ENCODE measurements at places on chromosomes 4 and X.

DNA sequence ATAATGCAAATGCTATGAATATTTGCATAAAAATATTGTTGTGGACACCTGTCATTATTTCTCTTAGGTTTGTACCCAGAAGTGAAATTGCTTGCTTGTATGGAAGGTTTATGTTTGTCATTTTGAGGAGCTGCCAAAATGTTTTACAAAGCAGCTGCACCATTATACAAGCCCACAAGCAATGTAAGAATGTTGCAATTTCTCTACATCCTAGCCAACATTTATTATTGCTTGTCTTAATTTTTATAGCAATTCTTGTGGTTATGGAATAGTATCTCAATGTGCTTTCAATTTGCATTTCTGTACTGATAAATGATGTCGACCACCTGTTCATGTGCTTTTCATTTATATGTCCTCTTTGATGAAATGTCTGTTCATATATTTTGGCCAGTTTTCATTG, 18.7 kb upstream of the RBMX start:
- H3K27me3 ChIP-seq = no peaks in the 10 kb centered on the region
- no peak overlapping the region for H3K4me3 ChIP-seq
- no peaks in the 10 kb centered on the region for H3K4me1 ChIP-seq
- no peak for DNase-seq
- H3K36me3 ChIP-seq = no peaks in the 10 kb centered on the region
- no peak overlapping the region for H3K27ac ChIP-seq

GRCh38 chrX:141673946-141674345, 24.6 kb downstream of the SPANXD start:
- H3K27me3 ChIP-seq = no peaks in the 10 kb centered on the region
- H3K4me3 ChIP-seq = no peak overlapping the region
- no peak for DNase-seq
- no peak overlapping the region for H3K27ac ChIP-seq

DNA sequence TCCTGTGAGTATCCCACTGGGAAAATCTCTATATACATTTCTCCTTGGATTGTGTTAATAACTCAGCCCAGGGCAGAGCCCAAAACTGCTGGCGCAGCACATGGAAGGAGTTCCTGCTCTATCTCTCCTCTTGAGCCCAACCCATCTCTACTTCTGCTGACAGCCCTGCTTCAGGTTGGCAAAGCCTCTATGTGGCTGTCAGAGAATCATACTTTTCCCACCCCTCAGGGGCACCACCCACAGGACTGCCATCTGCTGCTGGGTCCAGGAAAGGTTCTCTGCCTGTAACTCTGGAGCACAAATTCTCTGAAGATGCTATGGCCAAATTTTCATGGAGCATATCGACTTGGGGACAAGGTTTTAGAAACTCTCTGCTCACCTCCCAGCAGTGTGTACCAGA, 278.5 kb upstream of the EMCN start:
- H3K4me3 ChIP-seq = no peak overlapping the region
- no peak for DNase-seq
- no peaks in the 10 kb centered on the region for H3K4me1 ChIP-seq
- no peaks in the 10 kb centered on the region for H3K27me3 ChIP-seq
- H3K27ac ChIP-seq = no peak overlapping the region
- no peaks in the 10 kb centered on the region for H3K36me3 ChIP-seq

DNA sequence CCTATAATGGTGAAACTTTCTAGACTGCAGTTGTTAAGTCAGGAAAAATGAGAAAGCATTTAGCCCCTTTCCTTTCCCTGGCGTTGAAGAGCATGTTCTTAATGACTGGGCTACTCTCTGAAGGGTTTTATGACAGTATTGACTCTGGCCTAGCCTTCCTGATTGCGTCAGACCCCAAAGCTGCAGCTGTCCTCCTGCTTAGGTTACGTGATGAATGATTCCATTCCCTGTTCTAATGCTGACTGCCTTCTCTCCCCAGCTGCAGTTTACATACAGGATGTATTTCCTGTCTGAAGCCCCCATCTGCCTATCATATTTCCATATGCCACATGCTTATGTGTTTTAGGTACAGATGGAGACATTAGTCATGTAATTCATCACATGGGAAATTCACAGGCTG, 105.8 kb upstream of the EGFL6 start:
- H3K27ac ChIP-seq = no peak overlapping the region
- no peaks in the 10 kb centered on the region for H3K27me3 ChIP-seq
- DNase-seq = no peak
- H3K36me3 ChIP-seq = no peaks in the 10 kb centered on the region
- no peak overlapping the region for H3K4me3 ChIP-seq

DNA sequence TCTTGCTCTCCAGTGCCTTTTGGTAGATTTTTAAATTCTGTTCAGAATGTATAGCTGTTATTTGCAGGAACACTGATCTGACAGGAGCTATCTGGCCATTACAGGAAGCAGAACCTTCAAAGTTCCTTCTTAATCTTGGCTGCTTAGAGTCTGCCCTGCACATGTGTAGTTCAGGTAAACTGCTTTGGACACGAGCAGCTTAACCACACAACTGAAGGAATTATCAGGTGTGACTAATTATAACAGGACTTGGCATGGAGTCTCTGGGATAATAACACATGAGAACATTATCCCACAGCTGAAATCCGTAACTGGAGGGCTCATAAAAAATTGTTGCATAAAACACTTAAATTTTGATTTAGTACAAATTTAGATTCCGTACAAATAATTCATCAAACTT, 11.6 kb upstream of the ING2 start:
- H3K27ac ChIP-seq = no peak overlapping the region
- no peaks in the 10 kb centered on the region for H3K27me3 ChIP-seq
- H3K36me3 ChIP-seq = no peaks in the 10 kb centered on the region
- DNase-seq = no peak
- no peak overlapping the region for H3K4me3 ChIP-seq

- no peak overlapping the region for H3K4me3 ChIP-seq
- H3K36me3 ChIP-seq = no peaks in the 10 kb centered on the region
- no peaks in the 10 kb centered on the region for H3K27me3 ChIP-seq
Measured at GRCh38 chr4:978957-979701, 5.8 kb upstream of the DGKQ start.

DNA sequence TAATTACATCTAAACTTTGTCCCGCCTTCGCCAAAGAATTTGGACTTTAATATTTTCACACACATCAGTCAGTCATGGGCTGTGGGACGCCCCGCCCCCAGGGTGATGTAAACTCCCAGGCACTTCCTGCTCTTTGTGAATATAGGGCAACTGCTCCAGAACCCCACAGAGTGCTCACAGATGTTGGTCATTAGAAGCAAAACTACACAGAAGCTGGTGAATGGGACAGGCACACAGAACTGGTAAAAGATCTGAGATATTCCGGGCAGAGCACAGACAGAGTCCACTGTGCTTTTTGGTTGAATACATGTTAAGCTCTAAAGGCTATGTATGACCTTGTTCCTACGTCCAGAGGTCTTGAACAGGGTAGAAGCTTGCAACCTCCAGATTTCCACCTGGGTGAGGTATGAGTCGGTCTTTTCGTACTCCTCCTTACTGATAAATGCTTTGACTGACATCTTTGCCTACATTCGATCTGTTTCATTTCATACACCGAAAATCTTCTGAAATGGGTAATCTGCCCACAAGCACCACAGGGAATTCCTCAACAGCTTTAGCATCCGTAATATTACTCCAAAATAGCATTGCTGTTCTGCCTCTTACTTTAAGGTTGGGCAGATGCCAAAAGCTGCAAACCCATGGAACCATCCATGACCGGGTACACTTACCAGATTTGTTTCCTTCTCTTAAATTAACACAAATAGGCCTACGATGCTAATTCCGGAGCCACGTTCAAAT, 144.6 kb downstream of the AMELX start:
- no peak overlapping the region for H3K4me3 ChIP-seq
- H3K27me3 ChIP-seq = no peaks in the 10 kb centered on the region
- H3K36me3 ChIP-seq = no peaks in the 10 kb centered on the region
- no peak for DNase-seq
- no peak overlapping the region for H3K27ac ChIP-seq

- no peak overlapping the region for H3K4me3 ChIP-seq
- no peaks in the 10 kb centered on the region for H3K36me3 ChIP-seq
- H3K27ac ChIP-seq = no peak overlapping the region
Measured at GRCh38 chr4:117137145-117137544, 51.8 kb upstream of the TRAM1L1 start.

DNA sequence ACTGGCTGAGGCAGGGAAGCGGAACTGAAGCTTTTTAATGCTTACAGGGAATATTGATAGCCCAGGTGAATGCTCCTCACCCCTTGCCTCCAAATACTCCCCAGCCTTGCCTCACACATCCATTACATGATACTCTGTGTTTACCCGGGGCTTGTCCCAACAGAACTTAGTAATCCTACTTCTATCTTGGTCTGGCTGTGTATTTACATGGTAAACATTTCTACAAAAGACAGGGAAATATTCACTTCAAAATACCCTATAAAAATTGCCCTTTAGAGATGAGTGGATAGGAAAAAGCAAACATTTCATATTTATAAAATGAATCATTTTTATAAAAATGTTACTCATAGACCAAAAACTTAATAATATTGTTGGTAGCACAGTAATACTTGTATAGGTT, 120.1 kb downstream of the NHS start:
- no peaks in the 10 kb centered on the region for H3K27me3 ChIP-seq
- DNase-seq = no peak
- H3K4me3 ChIP-seq = no peak overlapping the region
- H3K36me3 ChIP-seq = no peaks in the 10 kb centered on the region
- no peak overlapping the region for H3K27ac ChIP-seq

DNA sequence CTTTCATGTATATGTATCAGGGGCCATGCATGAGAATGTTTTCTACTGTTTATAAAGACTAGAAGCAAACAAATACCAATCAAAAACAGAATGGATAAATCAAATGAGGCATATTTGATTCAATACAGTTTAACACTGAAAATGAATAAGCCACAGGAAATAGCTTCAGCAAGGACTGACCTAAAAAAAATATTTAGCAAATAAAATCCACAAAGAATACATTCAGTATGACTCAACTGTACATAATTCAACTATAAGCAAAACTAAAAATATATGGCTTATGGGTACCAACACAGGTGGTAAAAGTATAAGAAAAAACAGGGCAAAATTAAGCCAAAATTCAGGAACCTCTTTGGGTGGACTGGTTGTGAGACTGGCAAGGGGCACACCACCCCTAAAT, 112.9 kb downstream of the KCNIP4 start:
- no peak overlapping the region for H3K4me3 ChIP-seq
- no peaks in the 10 kb centered on the region for H3K27me3 ChIP-seq
- H3K36me3 ChIP-seq = no peaks in the 10 kb centered on the region
- H3K4me1 ChIP-seq = no peaks in the 10 kb centered on the region
- no peak overlapping the region for H3K27ac ChIP-seq

- peak overlapping the region; percentile 3 for H3K4me3 ChIP-seq
- H3K36me3 ChIP-seq = no peaks in the 10 kb centered on the region
- no peak overlapping the region for H3K27ac ChIP-seq
- no peak for DNase-seq
- H3K4me1 ChIP-seq = peaks cover 4% of the 10 kb centered on the region
Measured at GRCh38 chr4:88320780-88321373, 36.5 kb upstream of the PPM1K start.

DNA sequence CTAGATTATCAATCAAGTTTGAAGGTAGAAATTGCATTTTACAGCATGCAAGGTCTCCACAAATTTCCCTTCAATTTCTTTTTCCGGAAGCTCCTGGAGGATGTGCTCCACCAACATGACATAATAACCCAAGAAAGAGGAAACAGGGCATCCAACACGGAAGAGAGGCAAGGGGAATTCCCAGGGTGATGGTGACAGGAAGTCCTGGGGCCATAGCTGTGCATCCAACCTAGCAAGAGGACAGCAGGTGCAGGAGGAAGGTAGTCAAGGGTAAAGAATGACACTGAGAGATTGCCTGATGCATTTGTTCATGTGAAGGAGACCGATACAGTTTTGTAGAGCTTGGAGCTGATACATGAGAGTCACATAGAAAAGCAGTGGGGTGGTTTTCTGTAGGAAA, 115.7 kb upstream of the LSM6 start:
- no peaks in the 10 kb centered on the region for H3K36me3 ChIP-seq
- H3K4me1 ChIP-seq = no peaks in the 10 kb centered on the region
- no peaks in the 10 kb centered on the region for H3K27me3 ChIP-seq
- DNase-seq = no peak

DNA sequence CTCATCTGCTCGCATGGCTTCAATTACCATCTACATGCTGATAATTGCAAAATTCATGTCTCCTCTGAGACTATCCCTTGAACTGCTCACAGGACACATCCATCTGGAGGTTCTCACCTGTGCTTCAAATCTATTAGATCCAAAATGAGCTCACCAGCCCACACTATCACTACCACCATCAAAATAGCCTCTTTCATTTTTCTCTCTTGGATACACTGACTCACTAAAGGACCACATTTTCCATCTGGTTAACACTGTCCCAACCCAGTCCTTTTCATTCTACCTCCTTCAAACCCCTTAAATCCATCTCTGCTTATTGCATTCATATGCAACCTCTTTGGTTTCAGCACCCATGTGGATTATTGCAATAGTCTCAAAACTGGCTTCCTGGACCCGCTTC, 497.6 kb downstream of the MID1IP1 start:
- DNase-seq = no peak
- no peaks in the 10 kb centered on the region for H3K36me3 ChIP-seq
- no peak overlapping the region for H3K4me3 ChIP-seq
- no peak overlapping the region for H3K27ac ChIP-seq
- H3K27me3 ChIP-seq = no peaks in the 10 kb centered on the region

DNA sequence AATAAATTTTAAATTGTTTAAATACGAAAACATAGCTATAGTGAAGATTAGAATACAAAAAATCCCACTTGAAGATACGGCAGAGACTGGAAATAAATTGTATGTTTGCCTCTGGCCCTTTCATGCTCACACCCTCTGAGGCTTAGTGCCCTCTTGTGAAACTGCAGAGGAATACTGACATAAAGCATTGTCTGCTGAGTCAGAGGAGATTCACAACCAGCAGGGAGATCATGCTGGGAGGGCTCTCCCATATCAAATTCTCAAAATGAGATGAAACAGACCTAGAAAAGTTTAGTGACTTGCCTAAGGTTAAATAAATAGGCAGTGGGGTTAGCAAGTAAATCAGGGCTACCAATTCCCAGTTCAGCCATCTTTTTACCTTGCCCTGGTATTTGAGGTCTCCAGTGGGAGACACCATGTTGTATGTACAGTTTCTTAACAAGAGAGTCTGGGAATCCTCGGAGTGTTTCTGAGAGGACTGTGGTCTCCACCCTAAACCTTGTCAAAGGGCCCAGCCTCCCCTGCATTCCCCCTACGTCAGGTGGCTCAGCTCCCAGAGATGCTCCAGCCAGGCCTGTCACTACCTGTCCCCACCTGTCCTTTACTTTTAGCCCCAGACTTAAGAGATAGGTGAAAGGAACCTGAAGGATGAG, 581.4 kb upstream of the DIPK2B start:
- no peak overlapping the region for H3K27ac ChIP-seq
- H3K4me1 ChIP-seq = no peaks in the 10 kb centered on the region
- no peak overlapping the region for H3K4me3 ChIP-seq
- no peaks in the 10 kb centered on the region for H3K27me3 ChIP-seq
- DNase-seq = no peak

- no peak overlapping the region for H3K4me3 ChIP-seq
- DNase-seq = no peak
- H3K27ac ChIP-seq = no peak overlapping the region
- H3K27me3 ChIP-seq = no peaks in the 10 kb centered on the region
- H3K4me1 ChIP-seq = peaks cover 11% of the 10 kb centered on the region
- no peaks in the 10 kb centered on the region for H3K36me3 ChIP-seq
Measured at GRCh38 chr4:2806390-2807355, 13.8 kb downstream of the SH3BP2 start.

GRCh38 chr4:42871671-42872290, 20.7 kb upstream of the GRXCR1 start:
- H3K27me3 ChIP-seq = no peaks in the 10 kb centered on the region
- no peaks in the 10 kb centered on the region for H3K4me1 ChIP-seq
- no peak for DNase-seq
- no peaks in the 10 kb centered on the region for H3K36me3 ChIP-seq

Measured in effector memory CD4-positive, alpha-beta T cell (primary cell).